Smooth muscle cell of bladder (primary cell): ENCODE measurements at places on chromosomes 6 and 20. TPM values are rescaled to one million over a fixed set of nuclear protein-coding genes. Genes with fewer than 3 reads are reported as not detected.

Gene ENPP4
- total RNA-seq: 2.6 and 2.8 TPM in 2 replicates

Gene NXT1
- 12.7 and 15.2 TPM in 2 replicates for total RNA-seq

Gene FOXS1
- 0.09 TPM in 1 of 2 replicates, not detected in the other for total RNA-seq

Gene BPIFB4
- total RNA-seq: not detected in 2 replicates

Gene MUC21
- not detected in 2 replicates for total RNA-seq

Gene HSPA1L
- 1.7 and 1.9 TPM in 2 replicates for total RNA-seq

Gene RNF144B
- 0.28 TPM in 2 replicates for total RNA-seq

Gene NTSR1
- total RNA-seq: 0.09 TPM in 1 of 2 replicates, not detected in the other

Gene FKBP1C
- 0.46 and 0.57 TPM in 2 replicates for total RNA-seq

Gene NHLRC1
- 1.3 and 1.8 TPM in 2 replicates for total RNA-seq

Gene OPN5
- not detected in 2 replicates for total RNA-seq

Gene SYTL3
- total RNA-seq: 2.4 and 4.2 TPM in 2 replicates

Gene TRIM15
- not detected in 2 replicates for total RNA-seq

Gene KCNB1
- under 0.01 TPM in 2 replicates for total RNA-seq

Gene FNDC11
- total RNA-seq: 0.46 and 0.57 TPM in 2 replicates

Gene MRPL14
- total RNA-seq: 59.0 and 100.0 TPM in 2 replicates

Gene ULBP2
- 2.6 and 2.7 TPM in 2 replicates for total RNA-seq

Gene MOG
- not detected in 2 replicates for total RNA-seq

Gene LAMA5
- 18.0 and 24.0 TPM in 2 replicates for total RNA-seq

Gene OTOR
- total RNA-seq: not detected in 2 replicates

Gene CALHM4
- total RNA-seq: not detected in 2 replicates

Gene OR12D2
- total RNA-seq: not detected in 2 replicates

Gene SEC63
- 20.1 and 24.7 TPM in 2 replicates for total RNA-seq

Gene ZBP1
- under 0.01 TPM in 1 of 2 replicates, not detected in the other for total RNA-seq

Gene LBP
- total RNA-seq: 0.92 and 1.6 TPM in 2 replicates

Gene RBPJL
- total RNA-seq: not detected in 2 replicates

Gene IL17F
- total RNA-seq: not detected in 2 replicates

Gene HSPA1A
- 63.6 and 87.8 TPM in 2 replicates for total RNA-seq

Gene SCRT2
- total RNA-seq: not detected in 2 replicates

Gene ZNF831
- total RNA-seq: not detected in 2 replicates

Gene HTR1E
- total RNA-seq: not detected in 2 replicates

Gene MOCS1
- 8.0 and 10.4 TPM in 2 replicates for total RNA-seq

Gene TFAP2C
- under 0.01 TPM in 1 of 2 replicates, not detected in the other for total RNA-seq

Gene CNKSR3
- 2.1 and 4.2 TPM in 2 replicates for total RNA-seq

Gene JARID2
- total RNA-seq: 9.0 and 10.0 TPM in 2 replicates

Gene TAF4
- 2.4 and 2.7 TPM in 2 replicates for total RNA-seq

Gene DNAH8
- total RNA-seq: 0.09 TPM in 1 of 2 replicates, not detected in the other

Gene GHRH
- not detected in 2 replicates for total RNA-seq
